ENCODE measurements at places on chromosomes 11 and 22. TPM values are rescaled to one million over a fixed set of nuclear protein-coding genes. Genes with fewer than 3 reads are reported as not detected.
A peak's percentile ranks its signal among the peaks of the same experiment; 100 is the strongest.

DNA sequence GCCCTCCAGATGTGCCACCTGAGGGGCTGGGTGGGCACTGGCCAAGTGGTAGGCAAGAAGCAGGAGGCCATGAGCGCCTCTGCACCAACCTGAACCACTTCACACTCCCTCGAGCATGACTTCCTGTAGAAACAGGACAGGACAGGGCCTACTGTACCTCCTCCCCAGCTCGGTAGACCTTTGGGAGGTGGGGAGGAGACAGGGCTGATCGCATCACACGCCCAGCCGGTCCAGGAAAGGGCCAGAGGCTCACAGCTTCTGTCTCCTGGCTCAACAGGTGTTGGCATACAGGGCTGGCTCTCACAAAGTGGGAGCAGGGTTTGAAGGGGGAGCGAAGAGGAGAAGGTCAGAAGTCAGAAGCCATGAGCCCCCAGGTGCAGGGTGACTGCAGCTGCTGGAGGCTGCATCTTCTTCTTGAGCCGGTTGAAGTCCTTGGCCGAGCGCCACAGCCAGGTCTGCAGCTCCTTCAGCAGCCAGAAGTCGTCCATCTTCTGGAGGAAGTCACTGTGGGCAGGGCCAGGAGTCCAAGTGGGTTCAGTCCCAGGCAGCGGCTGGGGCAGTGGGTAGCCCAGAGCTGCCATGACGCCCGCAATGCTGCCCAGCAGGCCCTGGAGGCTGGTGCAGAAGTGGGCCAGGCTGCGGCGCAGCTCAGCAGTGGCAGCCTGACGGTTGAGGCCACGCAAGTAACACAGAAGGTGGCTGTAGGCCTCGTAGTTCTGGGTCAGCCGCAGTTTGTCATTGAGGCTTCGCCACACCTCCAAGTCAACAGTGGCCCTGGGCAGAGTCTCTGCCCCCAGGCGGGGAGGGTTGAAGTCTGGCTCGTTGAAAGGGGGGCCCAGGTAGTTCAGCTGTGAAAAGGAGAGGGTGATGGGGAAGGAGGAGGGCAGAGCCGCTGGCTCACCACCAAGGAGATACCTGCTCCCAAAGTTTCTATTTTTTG is 8.3 kb downstream of the CLCF1 start:
- no peak for DNase-seq

FXYD2 gene
- 286 TPM for total RNA-seq

MCHR1 gene
- not detected for total RNA-seq

SLC5A1 gene
- not detected for total RNA-seq

ANKK1 gene
- 0.17 TPM for total RNA-seq

DNA sequence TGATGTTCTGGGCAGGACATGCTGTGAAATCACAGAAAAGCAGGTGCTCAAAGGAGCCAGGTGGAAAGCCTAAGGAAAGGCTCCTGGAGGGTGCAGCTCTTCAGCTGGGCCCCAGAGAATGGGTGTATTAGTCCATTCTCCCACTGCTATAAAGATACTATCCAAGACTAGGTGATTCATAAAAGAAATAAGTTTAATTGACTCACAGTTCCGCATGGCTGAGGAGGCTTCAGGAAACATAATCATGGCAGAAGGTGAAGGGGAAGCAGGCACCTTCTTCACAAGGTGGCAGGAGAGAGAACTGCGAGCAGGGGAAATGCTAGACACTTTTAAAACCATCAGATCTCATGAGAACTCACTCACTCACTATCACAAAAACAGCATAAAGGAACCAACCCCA is 43.1 kb upstream of the DEUP1 start:
- no peak for DNase-seq

- DNase-seq, result no peak
Observed at GRCh38 chr11:19253153-19253745, 12.5 kb upstream of the E2F8 start.

DNA sequence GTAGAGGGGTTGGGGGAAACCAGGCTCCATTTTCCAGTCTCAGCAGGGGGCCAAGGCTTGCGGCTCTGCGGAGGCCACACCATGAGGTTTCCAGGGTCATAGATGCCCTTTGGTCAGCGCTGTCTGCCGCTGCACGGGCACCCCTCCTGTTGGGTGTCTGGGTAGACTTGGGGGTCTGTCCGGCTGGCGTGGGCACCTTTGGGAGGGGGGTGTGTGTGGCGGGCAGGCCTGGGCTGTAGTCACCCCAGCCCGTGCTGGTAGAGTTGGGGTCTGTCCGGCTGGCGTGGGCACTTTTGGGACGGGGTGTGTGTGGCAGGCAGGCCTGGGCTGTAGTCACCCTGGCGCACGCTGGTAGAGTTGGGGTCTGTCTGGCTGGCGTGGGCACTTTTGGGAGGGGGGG is 18.6 kb downstream of the LSP1 start:
- no peak for DNase-seq

DERL3 gene
- total RNA-seq, result 0.12 TPM

DNA sequence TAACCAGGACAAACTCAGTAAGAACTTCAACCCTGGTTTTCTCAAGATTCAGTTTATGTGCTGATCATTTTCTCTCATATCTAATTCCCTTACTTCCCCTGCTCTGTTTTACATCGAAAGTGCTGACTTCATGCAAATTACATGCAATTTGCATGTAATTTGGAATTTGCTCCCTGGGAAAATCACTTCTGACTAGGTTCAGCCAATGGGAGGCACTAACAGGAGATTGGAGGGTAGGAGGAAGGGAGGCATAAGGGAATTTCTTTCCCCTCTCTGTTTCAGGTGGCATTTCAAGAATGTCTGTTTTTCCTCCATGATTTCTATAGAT is 363.3 kb upstream of the CCDC90B start:
- DNase-seq, result peak; percentile 37

FHIP1B gene
- total RNA-seq, result 15.6 TPM

DNA sequence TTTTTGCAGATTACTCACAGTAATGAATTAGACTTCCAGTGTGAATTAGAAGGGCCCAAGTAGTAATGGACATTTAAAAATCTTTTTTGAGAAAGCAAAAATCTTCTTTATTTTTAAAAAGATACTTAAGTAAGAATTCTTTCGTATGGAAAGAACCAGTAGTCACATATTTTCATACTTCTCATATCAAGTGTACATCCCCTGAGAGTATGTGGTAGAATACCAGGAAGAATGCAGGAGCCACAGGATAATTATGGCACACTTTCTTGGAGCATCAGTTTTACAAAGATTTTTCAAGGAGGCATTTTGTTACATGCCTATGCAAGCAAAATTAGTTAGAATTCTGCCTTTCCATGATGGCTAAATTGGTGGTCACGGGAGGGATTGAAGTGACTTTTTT is 28.1 kb downstream of the POLD3 start:
- DNase-seq, result no peak

DNA sequence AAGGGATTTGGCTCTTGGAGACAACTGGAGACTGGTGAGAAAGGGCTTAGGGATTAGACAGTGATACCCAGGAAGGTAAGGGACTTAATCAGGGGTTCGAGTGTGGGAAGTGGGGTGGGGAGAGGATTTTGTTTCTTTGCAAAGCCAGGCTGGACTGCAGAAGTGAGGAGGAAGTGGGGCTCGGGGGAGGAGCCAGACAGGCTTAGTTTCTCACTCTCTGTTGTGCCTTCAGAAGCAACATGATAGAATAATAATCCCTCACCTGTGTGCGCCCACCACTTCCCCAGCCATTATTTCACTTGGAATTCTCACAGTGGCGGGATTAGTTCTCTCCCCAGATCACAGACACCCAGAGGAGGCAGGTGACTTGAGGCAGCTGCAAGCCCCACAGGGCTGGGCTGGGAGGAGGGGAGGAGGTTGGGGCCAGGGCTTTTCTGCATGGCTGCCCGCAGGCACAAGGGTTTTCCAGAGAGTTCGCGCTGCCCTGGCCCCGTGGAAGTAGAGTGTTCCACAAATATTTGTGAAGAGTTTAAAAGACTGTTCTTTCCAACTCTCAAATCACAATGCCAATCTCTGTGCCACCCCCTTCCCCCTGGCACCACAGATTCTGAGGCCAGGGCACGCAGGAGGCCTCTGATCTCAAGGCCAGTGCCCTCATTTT is 4.0 kb upstream of the SEC14L2 start:
- DNase-seq, result no peak

OR52E8 gene
- not detected for total RNA-seq

DNA sequence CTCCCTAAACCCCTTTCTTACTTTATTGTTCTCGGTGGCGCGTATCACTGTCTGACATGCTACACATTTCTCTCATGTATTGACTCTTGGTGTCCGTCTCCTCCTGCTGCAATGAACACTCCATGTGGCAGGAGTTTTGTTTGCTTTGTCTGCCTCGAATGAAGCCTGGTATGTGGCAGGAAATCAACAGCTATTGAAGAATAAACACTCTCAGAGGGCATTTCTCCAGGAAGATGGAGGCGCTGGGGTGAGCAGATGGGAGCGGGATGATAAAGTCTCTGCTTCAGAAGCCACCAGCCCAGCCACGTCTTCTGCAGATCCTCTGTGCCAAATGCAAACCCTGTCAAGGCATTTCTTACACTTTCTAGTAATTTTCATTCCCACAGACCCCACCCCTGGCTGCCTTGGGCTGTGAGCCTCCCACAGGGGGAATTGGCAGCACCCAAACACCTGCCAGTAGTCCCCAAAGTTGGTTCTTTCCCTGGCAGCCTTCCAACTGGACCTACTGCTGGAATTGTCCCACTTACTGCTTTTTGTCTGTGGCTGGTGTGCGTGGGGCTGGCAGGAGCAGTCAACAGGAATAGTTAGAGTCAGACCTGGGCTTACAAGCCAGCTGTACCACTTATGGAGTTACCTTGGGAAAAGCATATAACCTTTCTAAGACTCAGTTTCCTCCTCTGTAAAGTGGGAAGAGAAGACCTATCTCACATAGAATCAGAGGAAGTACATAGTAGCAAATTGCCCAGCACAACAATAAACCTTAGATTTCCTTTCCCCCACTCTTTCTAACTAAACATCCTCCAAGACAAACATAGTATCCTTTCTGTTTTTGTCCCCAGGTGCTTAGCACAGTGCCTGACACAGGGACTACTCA is 13.3 kb upstream of the IL10RA start:
- no peak for DNase-seq

GRCh38 chr22:46150655-46151477 is 540 bp downstream of the PPARA start:
- DNase-seq, result no peak

DNA sequence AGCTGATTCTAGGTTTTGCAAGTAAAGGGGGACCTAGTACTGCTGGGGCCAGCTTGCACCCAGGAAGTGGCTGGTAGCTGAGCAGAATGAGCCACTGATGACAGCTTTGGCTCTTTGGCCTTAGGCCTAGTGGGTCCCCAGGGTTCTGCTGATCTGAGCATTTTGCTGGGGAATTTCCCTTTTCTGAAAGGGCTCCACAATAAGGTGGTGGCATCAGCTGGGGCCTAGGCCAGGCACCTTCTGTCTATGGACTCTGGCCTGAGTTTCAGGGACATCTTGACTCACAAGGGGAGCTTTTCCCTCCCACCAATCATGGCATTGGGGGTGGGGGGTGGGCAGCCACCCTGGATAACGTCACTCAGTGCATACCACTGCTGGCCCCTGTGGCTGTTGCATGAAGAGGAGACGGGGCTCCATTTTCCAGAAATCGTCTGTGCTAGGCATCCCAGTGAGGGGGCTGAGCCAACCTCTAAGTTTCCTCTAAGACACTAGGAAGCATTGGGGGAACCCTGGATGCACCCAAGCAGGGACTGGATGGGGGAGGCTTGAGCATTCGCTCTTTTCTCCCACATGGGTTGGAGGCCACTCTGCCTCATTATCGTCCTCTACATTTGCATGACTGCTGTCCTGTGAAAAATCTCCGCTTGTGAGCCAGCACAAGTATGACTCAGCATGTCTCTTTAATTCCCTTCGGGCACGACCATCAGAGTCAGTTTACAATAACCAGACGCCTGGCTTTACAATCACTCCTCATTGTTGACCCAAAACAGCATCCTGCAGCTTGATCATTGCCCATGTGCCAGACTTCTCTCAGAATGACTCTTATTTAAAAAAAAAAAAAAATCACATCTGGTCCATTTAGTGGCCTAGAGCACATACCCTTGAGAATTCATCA is 145.0 kb upstream of the THY1 start:
- DNase-seq, result no peak

- no peak for DNase-seq
Observed at GRCh38 chr11:72975778-72976521, 161.7 kb downstream of the ATG16L2 start.

DNA sequence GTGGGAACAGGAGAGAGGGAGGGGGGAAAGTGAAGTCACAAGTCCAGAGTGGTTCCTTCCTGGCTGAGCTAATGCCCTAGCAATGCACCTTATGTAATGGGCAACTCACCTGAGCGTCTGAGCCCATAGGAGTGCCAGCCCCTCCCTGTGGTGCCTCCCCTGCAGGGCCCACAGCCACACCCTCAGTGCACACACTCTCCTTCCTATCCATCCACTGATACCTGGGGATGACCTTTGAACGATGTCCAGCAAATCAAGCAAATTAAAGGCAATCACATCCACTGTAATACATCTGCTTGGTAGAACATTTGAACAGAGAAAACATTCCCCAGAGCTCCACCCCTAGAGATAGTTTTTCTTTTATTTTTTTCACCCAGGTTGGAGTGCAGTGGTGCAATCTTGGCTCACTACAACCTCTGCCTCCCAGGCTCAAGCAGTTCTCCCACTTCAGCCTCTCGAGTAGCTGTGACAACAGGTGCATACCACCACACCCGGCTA is 19.6 kb upstream of the MICAL2 start:
- DNase-seq, result no peak

DNA sequence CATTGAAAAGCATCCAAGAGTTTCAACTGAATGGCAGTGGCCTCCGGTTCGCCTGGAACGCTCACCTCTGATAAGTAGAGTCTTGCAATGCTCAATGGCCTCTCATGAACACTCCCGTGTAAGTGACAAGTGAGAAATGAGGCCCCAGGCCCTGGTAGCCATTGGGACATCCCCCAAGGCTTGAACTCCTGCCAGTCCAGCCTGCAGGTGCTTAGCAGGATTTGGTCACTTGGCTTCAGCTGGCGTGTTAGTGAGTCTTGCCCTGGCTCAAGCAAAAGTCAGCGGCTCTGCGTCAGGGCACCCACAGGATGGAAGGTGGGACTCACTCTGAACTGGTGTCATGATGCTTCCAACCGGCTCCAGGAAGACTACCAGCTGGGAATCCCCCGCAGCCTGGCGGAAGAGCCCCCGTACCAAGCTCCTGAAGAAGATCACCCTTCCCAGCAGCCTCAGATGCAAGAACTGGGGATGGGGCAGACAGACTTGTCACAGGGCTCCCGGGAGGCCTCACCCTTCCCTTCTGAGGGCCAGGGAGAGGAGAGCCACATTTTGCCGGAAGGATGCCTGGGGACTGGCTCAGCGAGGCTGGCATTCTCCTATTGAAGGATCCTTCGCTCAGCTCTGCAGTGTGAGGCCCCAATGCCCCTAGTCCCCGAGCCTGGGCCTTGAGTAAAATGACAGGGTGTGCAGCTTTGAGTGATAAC is 19.3 kb downstream of the MB start:
- no peak for DNase-seq

FAM180B gene
- not detected for total RNA-seq

DNA sequence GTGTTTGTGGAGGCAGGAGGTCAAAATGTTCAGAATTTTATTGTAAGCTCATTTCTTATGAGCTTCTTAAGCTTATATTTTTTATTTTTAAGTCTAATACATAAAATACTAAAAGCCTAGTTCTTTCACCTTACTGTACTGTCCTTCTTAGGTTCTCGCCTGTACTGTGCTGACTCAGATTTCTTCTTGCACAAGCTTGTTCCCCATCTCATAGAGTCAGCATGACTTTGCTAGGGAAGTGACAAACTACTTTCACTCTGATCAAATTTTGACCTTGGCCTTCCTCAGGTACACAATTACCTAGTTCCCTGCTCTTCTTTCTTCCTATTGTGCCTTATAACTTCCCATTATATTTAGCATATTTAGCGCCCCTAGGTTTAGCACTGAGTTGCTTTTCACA is 81.5 kb downstream of the STK33 start:
- DNase-seq, result no peak

HBB gene
- not detected for total RNA-seq

GRCh38 chr11:68312780-68313573 is 586 bp downstream of the LRP5 start:
- no peak for DNase-seq

OR5AK2 gene
- total RNA-seq, result not detected

Data from epithelial cell of proximal tubule (primary cell).